ENCODE measurements at places on chromosomes 5 and 9.

- no peak for ATAC-seq
Measured at GRCh38 chr5:154367101-154367500, 78.7 kb upstream of the SAP30L start.

DNA sequence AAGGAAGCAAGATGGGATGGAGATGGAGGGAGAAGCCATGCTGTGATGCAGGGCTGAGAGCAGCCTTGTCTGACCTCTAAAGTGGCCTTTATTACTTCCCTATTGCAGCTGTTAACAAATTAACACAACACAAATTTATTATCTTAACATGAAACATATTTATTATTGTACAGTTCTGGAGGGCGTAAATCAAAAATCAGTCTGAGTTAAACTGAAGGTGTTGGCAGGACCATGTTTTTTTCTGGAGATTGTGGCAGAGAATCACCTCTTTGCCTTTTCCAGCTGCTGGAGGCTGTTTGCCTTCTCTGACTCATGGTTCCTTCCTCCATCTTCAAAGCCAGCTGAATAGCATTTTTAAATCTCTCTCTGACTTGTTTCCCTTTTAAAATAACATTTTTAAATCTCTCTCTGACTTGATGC is 7.2 kb upstream of the MCC start:
- no peak for ATAC-seq

- ATAC-seq, result no peak
Measured at GRCh38 chr9:134551176-134551575, 90.4 kb upstream of the COL5A1 start.

DNA sequence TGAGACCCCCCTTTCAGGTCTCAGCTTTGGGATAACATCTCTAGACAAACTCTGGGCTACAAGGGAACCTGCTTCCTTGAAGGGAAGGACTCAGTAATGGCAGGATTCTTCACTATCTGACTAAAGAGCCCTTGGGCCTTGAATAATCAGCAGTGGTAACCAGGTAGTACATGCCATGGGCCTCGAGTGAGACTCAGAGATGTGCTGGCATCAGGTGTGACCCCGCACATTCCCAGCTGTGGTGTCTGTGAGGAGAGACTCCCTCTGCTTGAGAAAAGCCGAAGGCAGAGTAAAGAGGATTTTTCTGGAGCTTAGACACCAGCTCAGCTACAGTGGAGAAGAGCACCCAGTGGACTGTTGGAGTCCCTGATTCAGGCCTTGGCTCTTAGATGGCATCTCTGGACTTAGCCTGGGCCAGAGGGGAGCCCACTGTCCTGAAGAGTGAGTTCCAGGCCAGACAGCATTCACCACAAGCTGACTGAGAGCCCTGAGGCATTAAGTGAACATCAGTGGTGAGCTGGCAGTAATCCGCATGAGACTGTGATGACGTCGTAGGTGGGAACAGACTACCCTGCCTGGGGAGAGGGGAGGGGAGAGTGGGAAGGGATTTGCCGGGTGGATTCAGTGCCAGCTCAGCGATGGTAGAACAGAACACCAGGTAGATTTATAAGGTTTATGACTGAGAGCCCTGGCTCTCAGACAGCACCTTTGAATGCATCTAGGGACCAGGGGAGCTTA is 5.3 kb upstream of the ZNF782 start:
- no peak for ATAC-seq

GRCh38 chr5:169272731-169273427 is 28.1 kb downstream of the SLIT3 start:
- ATAC-seq, result no peak

- no peak for ATAC-seq
Measured at GRCh38 chr5:34923694-34924461, 5.5 kb upstream of the DNAJC21 start.

DNA sequence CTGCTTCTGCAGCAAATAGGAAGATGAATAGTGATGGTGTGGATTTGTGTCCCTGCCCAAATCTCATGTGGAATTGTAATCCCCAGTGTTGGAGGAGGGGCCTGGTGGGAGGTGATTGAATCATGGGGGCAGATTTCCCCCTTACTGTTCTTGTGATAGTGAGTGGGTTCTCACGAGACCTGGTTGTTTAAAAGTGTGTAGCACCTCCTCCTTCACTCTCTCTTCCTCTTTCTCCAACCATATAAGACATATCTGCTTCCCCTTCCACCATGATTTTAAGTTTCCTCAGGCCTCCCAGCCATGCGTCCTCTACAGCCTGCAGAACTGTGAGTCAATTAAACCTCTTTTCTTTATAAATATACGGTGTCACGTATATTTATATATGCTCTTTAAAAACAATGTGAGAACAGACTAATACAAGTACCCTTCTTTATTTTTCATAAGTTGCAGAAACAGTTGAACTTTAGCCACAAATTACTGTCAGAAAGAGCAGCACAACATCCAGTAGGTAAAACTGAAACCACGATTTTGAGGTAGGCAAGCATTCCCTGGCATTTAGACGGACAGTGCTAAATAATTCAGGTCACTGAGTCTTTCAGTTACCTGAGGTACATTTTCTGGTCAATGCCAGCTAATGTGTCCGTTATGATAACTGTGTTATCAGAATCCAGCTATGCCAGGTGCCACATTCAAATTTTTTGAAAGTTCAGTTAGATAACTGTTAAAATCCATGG is 79.3 kb upstream of the SPEF2 start:
- no peak for ATAC-seq

DNA sequence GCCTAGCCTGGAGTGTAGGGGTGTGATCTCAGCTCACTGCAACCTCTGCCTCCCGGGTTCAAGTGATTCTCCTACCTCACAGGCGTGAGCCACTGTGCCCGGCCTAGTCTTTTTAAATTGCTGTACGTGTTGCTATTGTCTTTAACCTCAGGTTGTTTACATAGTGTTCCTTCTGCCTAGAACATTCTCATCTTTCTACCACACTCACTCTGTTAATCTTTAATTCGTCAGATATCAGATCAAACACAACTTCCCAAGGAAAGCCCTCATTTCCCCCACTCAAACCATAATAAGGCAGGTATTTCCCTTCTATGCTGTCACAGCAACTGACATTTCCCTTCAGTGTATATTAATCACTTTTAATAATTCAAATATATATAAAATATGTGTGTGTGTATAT is 1310.0 kb upstream of the C9orf72 start:
- ATAC-seq, result no peak

DNA sequence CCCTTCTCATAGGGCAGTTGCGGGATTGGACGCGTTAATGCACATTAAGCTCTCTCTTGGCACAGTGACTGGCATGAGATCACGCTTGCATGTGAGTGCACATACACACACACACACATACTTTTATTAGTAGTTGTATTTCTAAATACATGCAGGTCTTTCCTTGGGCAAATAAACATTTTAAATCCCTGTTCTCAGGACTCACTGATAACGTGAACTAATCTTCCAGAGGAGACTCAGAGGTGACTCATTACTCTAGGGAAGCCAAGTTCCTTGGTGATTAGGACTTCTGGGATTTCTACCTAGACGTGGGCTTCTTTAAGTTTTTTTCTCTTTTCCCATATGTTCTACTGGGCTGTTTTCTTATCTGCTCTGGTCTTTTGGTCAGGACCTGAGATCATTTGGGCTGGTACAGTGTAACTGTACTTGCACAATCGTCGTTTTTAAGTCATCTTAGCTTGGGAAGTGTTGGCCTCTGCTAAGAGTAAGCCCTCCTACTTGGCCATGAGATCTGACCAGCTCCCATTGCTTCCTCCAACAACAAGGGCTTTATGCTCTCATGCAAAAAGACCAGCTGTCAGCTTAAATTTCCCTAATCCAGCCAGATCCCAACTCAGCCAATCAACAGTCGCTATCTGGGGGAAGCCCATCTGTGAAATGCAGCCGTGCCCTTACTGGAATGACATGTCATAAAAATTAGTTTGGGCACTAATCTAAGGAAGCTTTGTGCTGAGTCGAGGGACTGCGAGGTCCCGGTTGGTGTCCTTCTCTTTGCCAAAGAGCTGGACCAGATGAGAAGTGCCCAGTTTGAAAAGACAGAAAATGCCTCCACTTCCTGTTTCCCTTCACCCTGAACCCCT is 176.4 kb upstream of the ANKRD55 start:
- peak; percentile 67 for ATAC-seq

DNA sequence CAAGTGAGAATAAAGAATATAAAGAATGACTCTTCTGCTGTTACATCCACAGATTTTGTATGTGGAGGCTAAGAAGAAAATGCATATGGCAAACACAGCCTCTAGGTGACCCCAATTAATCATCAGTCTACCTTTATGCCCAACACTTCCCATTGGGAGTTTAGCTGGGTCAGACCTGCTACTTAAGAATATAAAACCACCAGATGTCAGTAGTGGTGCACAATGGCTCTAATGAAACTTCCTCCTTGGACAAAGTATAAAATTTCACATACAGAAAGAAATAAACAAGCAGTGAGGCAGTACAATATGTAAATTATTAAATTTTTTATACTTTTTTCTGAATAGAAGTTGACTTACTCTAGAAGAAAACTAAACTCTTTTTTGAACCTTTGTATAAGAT is 539.9 kb downstream of the BRINP1 start:
- ATAC-seq, result no peak

- no peak for ATAC-seq
Measured at GRCh38 chr9:136225366-136225747, 20.3 kb downstream of the QSOX2 start.

DNA sequence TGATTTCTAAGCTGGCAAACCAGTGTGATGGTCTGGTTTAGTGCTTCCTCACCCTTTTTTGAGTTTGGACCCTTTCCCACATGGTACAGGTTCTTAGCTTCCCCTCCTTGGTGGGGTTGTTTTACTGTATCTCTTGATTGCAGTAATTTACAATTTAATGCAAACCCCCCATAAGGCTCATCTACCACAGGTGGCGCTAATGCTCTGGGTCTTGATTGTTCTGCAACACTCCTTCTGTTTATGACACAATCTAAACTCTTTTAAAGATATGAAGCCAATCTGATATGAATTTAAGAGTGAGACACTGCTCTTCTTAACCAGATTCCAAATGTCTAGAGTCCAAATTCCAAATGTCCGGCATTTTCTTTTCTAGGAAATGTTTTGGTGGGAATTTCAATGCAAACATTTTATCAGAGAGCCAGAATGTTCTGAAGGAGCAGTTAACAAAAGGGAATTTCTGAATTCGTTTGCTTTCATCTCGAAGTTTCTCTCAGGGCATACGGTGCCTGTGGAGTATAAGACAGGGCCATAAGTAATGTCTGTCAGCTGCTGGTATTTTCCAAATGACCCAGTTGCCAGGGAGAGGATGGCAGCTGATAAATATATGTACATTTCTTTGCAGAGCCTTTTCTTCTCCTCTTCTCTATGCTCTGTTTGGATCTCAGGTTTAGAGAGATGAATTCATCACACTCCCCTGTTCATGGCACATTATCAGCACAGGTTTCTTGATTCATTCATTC is 246.8 kb downstream of the ARHGAP26 start:
- ATAC-seq, result no peak

DNA sequence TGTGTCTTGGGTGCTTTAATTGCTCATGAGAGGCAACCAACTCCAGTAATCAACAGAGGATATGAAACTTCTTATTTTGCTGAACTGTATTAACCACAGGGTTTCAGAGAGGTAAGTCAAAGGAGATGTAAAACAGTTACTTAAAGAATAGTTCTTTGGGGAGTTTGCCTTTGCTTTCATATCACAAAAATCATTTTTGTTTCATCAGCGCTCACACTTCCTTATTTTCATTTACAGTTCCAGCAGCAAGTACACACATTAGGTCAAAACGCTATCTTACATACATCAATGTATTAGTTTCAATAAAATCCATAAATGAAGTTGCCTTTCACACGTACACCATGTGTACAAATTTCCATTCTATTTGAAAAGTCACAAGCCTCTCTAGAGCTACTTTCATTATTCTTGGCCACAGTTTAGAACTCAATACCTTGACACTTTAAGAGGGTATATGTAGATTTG is 50.1 kb downstream of the ST8SIA4 start:
- no peak for ATAC-seq

GRCh38 chr5:89972901-89973300 is 436.7 kb downstream of the CETN3 start:
- no peak for ATAC-seq

- ATAC-seq, result no peak
Measured at GRCh38 chr9:101138509-101138908, 110.0 kb downstream of the PLPPR1 start.

GRCh38 chr5:53063791-53064190 is 45.8 kb downstream of the MOCS2 start:
- no peak for ATAC-seq

- ATAC-seq, result no peak
Measured at GRCh38 chr9:68683433-68683832, 21.6 kb upstream of the PIP5K1B start.

- ATAC-seq, result no peak
Measured at GRCh38 chr9:35085078-35085477, 5.3 kb upstream of the FANCG start.

GRCh38 chr9:6955251-6955921 is 197.6 kb downstream of the KDM4C start:
- ATAC-seq, result no peak

DNA sequence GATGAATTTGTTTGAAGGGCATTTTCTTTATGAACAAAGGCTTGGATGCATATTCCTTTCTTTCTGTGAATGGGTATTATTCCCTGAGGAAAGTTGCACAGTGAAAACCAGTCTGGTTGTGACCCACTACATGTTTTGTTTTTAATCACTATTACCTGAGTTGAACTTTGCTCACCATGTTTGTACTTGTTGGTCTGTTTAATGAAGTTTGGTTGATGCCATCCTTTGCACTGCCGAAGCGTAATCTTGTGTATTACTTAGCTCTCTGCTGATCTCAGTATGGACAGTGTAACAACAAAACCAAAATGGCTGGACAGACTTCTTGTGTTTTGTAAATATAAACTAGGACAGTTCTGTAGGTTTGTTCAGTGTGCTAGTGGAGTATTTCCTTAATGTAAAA is 38.1 kb downstream of the UGCG start:
- ATAC-seq, result no peak

DNA sequence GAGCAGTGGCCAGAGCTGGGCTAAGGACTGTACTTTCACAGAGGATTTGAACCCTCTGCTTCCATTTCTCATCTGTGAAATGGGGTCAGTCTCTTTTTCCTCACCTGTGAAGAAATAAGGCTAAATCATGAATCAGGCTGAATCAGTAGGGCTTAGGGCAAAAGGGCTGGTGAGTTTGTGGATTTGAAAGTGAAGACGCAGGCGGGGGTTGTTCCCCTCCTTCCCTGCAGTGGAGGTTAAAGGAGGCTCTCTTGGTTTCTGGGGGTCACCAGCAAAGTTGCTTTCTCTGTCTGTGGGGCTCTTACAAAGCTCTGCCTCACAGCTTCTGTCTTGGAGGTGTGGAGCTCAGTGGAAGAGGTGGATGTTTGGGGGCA is 17.6 kb upstream of the NDST1 start:
- ATAC-seq, result no peak

DNA sequence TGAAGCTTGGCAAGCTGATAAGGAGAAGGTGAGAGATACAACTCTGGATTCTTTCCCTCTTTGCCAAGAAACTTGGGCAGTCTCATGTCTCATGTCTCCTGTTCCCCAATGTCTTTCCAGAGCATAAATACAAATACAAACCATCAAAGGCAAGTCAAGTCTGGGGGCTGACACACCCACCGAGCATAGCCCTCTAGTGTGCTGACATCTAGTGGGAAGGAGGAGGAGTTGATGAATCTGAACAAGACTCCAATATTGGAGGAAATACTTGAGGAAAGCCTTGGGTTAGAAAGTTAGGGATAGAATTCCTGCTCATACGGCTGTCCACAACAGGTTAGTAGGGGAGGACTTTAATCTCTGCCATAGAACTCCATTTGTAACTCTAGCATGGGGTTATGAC is 8.6 kb downstream of the MLANA start:
- ATAC-seq, result no peak
